NCI-H345 (cell line): ENCODE measurements at places on chromosomes 3 and 15.

GRCh38 chr3:17602126-17602525, 140.3 kb downstream of the TBC1D5 start:
- DNase-seq: no peak

DNA sequence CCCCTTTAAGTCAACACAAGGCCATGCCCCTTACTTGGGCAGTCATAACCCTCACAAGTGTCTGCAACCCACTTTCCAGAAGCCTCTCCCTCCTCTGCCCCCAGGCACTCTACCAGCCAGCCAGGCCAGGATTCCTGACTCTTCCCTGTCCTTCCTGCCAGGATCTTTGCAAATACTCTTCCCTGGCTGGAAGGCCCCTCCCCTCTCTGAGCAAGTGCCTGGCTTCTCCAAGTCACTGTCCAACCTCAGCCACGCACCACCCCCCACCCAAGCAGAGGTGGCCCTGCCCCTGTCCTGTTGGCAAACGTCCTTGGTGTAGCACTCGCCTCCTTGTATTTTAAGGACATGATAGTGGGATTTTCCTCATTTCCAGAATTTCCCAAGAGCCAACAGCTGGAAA, 54.7 kb upstream of the USP3 start:
- DNase-seq: no peak

DNA sequence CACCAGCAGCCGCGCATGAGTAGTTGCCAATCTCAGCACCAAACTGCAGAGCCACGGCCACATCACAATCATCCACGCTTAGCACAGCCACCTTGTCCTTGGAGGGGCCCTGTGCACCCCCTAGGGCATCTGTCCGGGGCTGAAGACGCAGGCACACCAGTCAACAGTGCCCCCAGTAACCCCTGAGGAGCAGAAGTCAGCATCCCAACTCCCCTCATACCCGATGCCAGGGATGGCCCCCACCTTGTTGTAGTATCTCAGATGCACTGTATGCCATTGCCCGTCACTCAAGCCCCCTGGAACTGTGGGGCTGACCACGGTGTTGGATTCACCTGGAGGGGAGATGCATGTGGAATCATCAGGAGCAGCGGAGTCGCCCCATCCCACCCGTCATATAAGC, 7.6 kb downstream of the CELSR3 start:
- DNase-seq: no peak

GRCh38 chr3:19967208-19967607, 20.3 kb downstream of the RAB5A start:
- DNase-seq: no peak

- DNase-seq: no peak
Measured at GRCh38 chr15:45168751-45169551, 18.8 kb downstream of the SHF start.
